ENCODE measurements at places on chromosomes 7 and 10.

DNA sequence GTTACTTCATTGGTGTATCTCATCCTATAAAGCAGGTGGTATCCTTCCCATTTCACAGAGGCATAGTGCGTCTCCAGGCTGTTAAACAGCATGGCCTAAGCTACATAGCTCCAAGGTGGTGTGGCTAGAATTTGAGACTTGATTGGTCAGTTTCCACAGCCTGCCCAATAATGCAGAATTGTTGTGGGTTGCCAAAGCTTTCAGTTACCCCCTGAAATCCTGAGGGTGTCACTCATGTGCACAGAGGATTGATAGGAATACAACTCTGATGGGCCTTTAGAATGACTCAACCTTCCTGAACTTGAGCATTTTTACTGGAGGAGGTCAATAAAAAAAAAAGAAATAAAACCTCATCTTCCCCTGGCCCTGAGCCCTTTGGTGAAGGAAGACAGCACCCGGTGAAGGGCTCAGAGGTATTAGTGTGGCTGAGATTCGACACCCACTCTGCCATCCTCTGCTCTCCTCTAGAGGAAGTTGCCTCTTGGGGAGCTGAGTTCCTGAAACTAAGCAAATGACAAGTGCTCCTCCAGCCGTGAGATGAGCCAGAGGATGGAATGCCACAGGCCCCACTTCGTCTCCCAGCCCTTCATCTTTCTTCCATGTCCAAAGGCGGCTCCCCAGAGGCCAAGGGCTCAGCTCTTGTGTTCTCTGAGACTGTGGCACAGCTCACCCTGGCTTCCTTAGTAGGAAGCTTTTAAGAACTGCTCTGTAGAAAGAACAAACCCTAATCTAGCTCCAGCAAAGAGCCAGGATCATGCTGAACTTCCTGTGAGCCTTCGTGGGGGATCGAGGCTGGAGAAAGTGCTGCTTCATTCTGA, 1.0 kb downstream of the ACSL5 start:
- DNase-seq, result no peak

DNA sequence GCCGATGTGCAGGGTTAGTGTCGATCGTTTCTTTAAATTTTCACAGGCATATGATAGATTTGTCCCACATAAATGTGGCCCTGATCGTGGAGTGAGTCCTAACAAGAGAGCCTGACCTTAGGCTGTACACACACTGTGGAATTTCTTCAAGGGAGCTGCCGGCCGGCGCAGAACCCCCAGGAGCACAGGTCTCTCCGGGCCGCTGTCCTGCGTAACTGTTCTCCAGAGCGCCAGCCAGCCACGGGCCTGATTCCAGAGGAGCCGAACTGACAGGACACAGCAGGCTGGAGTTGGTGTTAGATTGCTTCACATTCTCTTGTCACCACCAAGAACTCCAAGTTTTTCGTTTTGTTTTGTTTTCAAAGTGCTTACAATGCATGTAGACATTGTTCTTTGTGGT, 37.3 kb downstream of the SHH start:
- DNase-seq, result no peak

GRCh38 chr10:82282782-82283456, 407.9 kb downstream of the NRG3 start:
- no peak for DNase-seq

DNA sequence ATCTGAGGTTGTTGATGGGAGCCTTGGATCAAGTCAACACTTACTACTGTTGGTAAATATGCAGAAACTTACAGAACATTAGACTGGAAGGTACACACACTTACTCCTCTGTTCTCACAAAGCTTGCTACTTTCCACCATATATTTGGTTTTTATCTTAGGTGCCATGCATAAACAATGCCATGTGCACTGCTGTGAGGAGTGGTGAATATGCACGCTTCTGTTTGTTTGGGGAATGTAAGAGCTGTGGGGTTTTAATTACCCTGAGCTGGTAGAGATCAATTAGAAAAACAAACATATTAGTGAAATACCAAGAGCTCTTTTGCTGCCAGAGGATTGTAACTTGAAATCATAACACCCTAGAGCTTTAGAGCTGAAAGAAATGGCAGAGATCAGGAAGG, 79.8 kb upstream of the ARID5B start:
- DNase-seq, result no peak

DNA sequence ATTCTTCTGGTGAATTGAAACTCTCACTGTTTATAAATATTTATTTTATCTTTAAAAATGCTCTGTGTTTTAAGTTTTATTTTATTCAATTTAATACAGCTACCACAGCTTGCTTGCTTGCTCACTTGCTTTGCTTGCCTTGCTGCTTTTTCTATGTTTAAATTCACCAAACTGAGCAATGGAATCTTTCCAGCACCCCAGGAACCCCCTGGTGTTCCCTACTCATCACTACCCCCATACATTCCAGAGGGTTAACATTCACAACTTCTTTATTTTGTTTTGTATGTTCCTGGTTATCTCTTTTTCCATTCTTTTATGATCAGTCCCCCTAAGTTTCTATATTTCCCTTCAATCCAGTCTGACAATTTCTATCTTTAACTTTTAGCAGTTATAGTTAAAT, 166.5 kb upstream of the COL1A2 start:
- DNase-seq, result no peak

DNA sequence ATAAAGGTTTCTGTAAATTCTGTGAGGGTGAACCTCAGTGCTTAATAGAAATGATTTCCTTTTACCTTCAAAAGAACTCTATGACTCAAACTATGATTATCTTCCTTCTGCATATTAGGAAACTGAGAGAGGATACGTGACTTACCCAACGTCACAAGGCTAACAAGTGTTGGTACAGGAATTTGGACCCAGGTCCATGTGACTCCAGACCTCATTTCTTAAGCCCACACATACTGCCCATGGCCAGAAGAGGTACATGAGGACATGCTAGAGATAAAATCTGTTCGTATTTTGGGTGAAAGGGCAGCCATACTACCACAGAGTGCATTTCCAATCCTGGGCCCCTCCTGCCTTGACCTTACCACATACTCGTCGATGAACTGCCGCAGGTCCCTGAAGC, 61.5 kb upstream of the TM9SF3 start:
- no peak for DNase-seq
